NCI-H1436 (cell line): ENCODE measurements at places on chromosomes 7 and 10.

- DNase-seq, result no peak
These were observed 102.4 kb downstream of the SEMA3E start for GRCh38 chr7:83546586-83546985.

DNA sequence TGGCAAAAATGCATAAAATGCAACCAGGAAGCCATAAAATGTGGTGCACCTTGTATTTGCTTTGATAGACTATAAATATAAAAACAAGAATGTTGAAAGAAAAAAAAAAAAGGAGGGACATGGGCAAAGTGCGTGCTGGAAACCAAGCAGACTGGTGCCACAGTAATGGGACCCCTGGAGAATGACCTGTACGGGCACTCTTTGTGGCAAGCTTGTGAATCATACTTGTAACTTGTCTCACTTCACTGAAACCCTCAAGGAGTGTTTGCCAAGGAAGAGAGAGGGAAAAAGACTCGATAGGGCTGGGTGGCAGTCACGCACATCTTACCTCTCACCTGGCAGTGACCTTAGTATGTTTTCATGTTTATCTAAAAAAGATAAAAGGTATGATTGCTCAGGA is 1183.6 kb downstream of the GATA3 start:
- no peak for DNase-seq

GRCh38 chr7:103989200-103989784 is at the start of gene RELN:
Gene RELN, minus strand, starts transcription at chr7:103989658. Its CDS starts 302 bp downstream, at chr7:103989356.
- DNase-seq, result peak; percentile 13

- no peak for DNase-seq
These were observed 181.4 kb downstream of the ADK start for GRCh38 chr10:74332398-74332797.

DNA sequence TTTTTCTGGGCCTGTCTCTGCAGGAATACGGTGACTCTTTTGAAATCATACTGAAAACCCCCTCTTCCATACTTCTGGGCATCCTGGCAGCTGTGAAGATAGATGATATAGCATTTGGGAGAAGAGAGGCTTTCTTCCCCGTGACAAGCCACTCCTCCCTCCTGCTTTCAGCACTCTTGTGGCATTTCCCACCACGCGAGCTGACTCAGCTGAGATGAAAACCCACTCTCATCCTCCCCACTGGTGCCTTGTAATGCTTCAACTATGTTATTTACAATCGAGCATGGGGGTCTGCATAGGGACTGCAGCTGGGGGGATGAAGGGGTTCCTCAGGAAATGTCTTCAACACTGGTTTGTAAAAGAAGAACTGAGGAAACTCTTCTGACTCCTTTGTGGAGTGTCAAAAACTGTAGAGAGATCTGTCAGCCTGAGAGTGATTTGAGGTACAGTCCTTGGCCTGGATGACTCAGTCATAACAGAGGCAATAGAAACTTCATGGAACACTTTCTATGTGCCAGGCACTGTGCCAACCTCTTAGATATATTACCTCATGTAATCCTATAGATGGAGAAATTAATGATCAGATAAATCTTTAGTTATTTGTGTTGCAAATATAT is 1.7 kb upstream of the TBATA start:
- no peak for DNase-seq

DNA sequence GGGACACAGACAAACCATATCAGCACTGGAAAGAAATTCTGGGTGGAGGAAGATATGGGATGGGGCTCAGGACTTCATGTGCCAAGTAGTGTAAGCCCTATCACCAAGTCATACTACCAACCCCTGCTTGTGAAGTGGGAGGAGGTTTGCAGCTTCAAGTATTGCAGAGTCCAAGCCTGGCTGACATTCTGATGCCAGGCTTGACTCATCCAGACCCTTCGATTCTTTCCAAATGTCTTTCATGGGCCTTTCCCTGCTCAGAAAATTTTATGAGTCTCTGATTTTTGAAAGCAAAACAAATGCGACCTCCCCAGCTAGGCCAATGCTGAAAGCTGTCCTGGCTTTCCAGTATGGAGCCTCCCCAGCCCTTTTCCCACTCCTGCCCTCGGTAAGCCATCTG is 45.1 kb upstream of the SMNDC1 start:
- DNase-seq, result no peak

GRCh38 chr10:43227911-43228782 is 38.7 kb downstream of the RASGEF1A start:
- DNase-seq, result no peak

- no peak for DNase-seq
These were observed 41.2 kb upstream of the C10orf71 start for GRCh38 chr10:49257626-49258349.

- DNase-seq, result no peak
These were observed 28.3 kb downstream of the PPP1R3A start for GRCh38 chr7:113890331-113891030.

DNA sequence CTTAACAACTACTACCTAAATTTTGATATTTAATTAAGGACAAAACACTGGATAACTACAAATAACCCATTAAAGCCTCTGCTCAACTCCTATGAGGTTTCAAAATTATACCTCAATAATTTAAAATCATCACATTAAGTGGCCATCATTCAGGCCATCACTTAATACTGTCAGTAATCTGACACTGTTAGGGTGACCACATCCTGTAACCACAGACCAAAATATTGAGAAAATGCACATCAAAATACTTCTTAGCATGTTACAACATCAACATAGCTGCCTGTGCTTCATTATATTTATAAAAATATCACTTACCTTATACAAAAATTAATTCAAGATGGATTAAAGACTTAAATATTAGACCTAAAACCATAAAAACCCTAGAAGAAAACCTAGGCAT is 23.3 kb downstream of the SEM1 start:
- no peak for DNase-seq

DNA sequence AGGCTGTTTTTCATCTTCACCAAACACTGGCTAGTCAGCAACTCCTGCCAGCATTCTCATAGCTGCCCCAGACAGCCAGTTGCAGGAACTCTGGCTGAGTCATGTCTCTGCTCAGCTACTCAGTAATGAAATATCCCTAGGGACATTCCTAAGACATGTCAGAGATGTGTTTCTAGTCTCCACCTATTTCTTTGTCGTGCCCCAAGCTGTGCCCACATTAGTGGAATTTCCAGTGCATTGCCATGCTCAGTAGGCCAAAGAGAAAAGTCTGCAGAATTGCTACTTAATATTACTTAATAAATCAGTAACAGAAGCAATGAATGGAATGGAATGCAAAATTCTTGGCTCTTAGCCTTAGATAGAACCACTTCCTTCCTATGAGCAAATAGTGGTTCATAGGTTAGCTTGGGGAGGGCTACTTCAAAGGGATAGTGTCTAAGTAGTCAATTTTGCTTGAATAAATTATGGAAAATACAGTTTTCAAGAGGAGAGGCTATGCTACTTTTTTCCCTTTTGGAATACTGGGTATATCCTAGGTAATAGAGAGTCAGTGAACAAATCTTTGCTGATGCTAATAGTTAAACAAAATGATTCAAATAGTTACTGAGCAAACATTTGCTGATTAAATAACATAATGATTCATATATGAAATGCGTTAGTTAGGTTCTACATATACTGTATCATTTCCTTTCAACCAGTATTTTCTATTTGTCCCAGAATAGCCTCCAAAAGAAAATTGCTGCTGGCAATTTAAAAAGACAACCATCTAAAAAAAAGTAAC is 23.6 kb upstream of the SEMA3C start:
- no peak for DNase-seq

GRCh38 chr10:28054228-28054860 is 55.5 kb upstream of the ODAD2 start:
- DNase-seq, result no peak

DNA sequence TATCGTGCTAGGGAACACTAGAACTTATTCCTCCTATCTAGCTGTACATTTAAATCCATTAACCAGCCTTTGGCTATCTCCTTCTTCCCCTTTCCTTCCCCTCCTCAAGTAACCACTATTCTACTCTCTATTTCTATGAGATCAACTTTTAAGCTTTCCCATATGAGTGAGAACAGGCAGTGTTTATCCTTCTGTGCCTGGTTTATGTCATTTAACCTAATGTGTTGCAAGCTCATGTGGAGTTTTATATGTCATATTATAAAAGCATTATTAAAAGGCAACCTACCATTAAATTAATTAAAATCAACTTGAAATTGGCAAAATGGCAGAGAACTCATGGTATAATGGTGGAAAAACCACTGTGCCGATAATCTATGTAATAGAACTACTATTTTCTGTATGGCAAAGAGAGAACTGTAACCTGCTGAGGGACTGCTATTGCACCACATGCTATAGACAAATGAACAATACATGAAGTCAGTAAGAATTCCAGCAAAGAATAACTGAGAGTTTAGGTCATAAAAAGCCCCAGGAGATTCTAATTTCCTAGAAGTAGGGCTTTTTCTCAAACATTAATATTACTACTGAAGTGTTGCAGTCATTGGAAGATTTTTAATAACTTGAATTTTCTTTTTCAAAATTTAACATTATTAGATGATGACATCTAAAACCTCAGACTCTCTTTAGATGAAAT is 81.8 kb downstream of the LRRN3 start:
- DNase-seq, result no peak

GRCh38 chr7:135980665-135981180 is 3.6 kb upstream of the MTPN start:
- no peak for DNase-seq

DNA sequence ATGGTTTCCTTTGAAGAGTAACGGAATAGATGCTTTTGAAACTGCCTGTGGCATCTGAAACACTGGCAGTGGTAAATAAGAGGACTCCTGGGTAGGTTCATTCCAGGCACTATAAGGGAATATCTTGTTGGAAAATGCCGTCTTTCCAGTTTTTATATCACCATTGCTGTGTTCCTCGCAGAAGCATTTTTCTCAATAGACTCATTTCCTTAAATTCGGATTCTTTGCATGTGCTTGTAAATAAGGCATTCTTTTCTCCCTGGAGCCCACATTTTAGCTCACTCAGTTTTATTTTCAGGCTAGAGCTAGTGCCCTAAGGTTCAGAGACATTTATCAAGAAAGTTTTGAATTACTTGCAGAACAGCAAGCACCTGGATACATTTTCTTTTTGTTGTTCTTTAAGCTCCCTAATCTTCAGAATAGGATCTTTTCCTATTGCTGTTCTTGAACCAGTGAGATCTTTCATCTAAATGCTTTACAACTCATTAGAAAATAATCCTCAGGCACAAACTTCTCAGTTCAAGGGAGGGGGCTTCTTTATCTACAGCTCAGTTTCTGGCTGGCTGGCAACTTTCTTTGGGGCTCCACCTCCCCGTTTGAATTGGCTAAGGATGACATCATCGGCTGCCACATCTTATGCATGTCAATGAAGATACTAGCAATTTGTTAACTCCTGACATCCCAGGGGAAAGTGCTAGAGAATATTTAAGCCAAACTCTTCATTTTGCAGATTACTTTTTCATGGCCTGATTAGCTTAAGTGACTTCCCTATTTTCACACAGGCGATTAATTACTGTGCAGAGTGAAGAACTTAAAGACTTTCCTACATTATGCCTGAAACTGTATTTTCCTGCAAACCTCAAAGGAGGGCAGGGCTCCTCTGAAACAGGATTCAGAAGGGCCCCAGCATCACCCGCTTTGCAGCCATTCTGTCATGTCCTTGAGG is 133.7 kb upstream of the RSU1 start:
- DNase-seq, result no peak

GRCh38 chr7:20794676-20795075 is 8.0 kb upstream of the SP8 start:
- no peak for DNase-seq

- DNase-seq, result no peak
These were observed 20.0 kb downstream of the IMPDH1 start for GRCh38 chr7:128389618-128390329.

GRCh38 chr10:21297603-21298383 is 227.7 kb downstream of the SKIDA1 start:
- no peak for DNase-seq

GRCh38 chr10:96512524-96513304 is 1.0 kb downstream of the TLL2 start:
- peak; percentile 5 for DNase-seq

GRCh38 chr10:32327364-32327691 is 19.6 kb downstream of the EPC1 start:
- DNase-seq, result no peak

- no peak for DNase-seq
These were observed 121.7 kb downstream of the C7orf25 start for GRCh38 chr7:42790196-42790595.

DNA sequence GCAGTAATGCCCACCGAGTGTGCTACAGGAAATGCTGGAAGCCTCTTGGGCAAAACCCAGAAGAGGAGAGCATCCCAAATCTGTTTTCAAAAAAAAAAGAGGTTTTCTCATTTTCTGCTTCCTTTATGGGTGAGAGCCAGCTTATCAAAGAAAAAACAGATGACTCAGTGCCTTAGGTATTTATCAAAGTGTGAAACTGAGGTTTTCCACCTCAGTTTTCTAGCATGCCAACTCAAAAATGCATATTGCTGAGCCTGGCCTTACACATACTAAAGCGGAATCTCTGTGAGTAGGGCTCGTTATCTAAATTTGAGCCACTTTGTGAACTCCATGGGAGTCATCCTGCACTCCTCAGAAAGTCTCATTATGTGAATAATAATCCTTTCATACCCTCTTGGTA is 705.1 kb downstream of the SUGCT start:
- no peak for DNase-seq

DNA sequence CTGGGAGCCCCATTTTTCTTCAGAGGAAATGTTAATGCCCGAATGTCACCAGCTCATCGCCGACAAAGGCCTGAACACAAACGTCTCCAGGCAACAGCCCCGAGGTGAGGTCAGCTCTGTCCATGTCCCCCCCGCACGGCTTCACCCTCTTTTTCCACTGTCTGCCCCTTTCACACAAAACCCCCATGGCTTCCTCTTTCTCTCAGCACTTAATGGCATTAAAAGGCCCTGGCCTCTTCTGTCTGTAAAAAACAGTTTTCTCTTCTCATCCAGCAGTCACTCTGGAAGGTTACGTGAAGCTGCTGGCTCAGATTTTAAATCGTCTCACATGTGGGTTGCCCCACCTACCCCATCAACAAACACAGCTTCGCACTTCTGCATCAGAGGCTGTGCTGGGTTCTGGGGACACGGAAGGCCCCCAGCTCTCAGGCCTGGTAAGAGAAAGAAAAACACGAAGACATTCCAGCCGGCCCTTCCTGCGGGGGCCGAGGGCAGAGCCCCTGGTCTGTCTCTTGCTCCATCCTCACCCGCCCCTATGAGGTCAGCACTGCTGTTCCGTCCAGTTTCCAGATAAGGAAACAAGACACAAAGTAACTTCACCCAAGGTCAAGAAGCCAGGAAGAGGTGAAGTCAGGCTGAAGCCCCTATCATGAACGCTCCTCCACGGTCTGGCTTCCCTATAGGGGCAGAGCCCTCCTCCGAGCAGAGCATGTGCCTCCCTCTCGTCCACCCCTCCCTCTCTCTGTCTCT is 91.1 kb upstream of the PDGFA start:
- DNase-seq, result no peak

- DNase-seq, result no peak
These were observed 49.5 kb downstream of the VWA2 start for GRCh38 chr10:114288424-114289095.

- no peak for DNase-seq
These were observed 763.5 kb downstream of the AUTS2 start for GRCh38 chr7:70361821-70362220.

- DNase-seq, result no peak
These were observed 277.7 kb downstream of the ANKRD7 start for GRCh38 chr7:118502235-118502634.
